Coronary artery (tissue), 2 donors: ENCODE measurements at places on chromosomes 1 and 21.

DNA sequence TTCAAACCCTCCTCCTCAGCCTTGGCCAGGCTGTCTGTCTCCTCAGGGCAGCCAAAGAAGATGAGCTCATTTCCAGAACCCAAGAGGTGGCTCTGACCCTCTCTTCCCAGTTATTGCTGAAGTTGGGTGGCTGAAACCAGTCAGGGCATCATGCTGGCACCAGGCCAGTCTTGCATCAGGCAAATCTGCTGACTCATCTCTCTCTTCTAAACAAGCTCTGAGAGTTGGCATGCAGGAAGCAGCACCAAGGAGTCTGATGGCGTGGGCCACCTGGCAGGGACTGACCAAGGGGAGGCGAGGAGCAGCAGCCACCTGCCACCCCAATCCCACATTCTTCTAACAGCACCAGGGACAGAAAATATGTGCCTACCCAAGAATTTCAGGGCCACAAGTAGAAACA, 104.8 kb upstream of the ATP1A1 start:
- DNase-seq: no peak

- DNase-seq: no peak
These were observed 163.2 kb upstream of the CSF3R start for GRCh38 chr1:36645867-36646266.

DNA sequence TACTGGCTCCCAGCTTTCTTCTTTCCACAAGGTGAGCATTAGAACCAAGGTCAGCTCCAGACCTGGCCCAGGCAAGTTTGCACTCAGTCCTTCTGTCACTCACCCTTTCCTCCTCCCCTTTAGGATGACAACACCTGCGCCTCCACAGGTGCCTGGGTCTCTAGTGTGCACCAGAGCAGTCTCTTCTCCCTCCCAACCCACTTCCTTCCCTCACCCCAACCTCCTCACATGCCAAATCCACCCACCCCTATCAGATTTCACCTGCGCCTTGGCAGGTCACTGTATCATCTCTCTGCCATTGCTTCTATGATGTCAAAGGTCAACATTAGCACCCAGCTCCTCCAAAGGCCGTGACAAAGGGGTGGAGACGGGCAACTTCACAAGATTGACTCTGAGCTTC, 38.0 kb downstream of the LBR start:
- no peak for DNase-seq

- DNase-seq: no peak
These were observed 161.3 kb downstream of the TGFBR3 start for GRCh38 chr1:91724644-91725043.

GRCh38 chr1:69295265-69295664, 272.5 kb upstream of the LRRC7 start:
- DNase-seq: no peak

DNA sequence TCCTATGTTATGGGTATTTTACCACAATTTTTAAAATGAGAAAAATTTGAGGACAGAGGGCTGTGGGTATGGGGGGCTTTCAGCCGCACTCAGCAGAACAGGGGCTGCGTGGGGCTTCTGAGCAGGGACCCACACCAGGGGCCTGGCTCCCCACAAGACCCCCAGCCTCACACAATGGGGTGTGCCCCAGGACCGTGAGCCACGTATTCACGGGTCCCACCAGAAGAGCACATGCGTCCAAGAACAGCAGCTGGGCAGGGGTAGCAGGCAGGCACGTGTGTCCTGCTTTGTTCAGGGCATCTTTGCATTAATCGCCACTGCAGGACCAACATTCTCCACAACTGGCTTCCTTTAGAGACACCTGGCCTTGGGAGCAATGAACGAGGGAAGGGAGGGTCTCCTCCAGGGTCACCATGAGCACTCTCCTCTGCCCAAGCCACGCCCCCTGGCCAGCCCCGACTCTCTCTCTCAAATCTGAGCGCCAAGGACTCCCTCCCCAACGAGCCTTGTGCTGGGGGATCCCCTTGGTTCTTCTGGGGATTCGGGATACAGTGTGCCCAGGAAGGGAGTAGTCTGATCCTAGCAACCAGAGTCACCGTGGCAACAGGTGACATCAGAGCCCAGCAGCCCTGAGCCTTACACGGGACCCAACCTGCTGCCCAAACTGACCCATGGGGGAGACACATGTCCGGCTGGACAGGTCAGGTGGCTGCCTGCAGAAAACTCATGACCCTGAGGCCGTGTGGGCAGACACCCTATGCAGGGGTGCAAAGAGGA, 7.4 kb upstream of the ARF1 start:
- no peak for DNase-seq

GRCh38 chr1:93845538-93846205, 33.3 kb downstream of the DNTTIP2 start:
- no peak for DNase-seq

GRCh38 chr1:200628223-200628881, 7.8 kb upstream of the KIF14 start:
- DNase-seq: no peak

DNA sequence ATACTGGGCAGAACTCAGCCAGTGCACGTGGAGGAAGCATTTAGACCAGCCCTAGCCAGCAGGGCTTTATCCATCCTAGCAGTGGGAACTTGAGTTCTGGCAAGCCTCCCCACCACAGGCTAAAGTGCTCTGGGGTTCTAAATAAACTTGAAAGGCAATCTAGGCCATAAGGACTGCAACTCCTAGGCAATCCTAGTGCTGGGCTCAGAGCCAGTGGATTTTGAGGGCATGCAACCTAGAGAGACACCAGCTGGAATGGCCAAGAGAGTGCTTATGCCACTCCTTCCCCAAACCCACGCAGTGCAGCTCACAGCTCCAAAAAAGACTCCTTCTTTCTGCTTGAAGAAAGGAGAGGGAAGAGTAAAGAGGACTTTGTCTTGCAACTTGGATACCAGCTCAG, 70.5 kb upstream of the APOBEC4 start:
- no peak for DNase-seq

DNA sequence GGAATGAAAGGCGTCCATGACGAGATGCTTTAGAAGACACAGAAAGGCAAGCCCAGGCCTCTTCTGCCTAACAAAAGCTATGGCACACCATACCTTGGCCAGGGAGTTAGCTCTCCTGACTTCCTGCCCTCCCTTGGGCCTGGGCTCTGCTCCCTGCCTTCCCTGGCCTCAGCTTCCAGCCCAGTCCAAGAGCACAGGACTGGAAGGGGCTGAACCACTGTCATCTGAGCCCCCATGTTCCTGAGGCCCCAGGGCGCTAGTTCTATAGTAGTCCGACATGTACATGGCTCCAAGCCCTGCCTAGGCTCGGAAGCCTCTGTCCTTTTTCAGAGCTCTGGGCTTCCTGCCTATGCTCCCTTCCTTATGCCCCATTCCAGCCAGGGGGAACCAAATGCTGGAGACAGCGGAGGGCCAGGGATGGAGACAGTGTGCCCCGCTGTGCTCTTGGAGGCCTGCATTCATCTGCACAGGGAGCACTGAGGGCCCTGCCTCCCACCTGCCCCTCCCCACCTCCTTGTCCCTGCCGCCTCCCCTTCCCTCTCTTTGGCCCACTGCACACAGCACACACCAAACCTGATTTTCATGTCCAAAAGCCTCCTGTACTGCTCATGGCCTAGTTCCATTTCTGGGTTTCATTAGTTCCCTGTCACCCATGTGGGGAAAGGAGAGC, 240.1 kb downstream of the RHOU start:
- DNase-seq: peak; percentile 65

GRCh38 chr1:58727364-58727763, 27.5 kb upstream of the MYSM1 start:
- no peak for DNase-seq

DNA sequence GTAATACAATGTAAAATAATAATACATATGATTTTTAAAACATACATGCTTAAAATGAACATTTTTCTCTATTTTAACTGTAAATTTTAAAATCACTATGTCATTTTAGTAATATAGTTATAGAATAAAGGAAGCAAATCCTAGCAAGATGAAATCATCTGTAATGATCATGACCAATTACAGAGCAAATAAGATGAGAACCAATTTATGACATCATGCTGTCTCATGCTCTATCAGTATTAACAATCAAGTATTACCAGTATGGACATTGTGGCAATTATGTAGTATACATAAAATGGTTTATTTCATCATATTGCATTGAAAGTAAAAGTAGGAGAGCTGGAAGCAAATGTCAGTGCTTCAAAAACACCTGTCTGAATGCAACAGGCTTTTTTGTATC, 255.0 kb downstream of the VAV3 start:
- no peak for DNase-seq

DNA sequence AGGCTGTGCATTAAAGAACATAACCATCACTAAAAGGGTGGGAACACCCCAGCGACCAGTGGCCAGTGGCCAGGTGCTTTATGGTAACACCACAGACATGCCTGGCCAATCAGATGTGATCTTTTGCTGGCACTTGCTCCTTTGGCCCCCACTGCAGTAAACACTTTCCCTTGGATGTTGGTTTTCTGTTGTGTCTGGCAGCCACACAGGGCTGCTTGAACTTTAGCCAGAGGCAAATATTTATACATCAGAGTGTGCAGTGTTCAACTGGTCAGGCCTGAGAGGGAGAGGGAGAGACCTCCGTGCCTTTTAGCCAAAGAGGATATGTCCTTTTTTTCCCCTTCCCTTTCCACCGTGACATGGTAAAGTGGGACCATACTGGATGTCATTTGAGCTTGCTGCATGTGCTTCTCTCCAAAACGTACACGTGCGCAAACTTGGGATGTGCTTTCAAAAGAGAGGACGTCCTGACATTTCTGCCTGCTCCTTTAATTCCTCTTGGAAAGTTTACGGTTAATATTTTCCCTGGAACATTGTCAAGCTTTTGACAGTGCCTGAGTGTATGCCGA, 101.2 kb downstream of the NFIA start:
- DNase-seq: peak; percentile 78

- peak; percentile 82 for DNase-seq
These were observed at the start of gene ECE1 for GRCh38 chr1:21289700-21290545. TSS of gene ECE1 (minus strand) at chr1:21290463. CDS start at chr1:21290414, 49 bp downstream.

- DNase-seq: no peak
These were observed 398.2 kb downstream of the NCAM2 start for GRCh38 chr21:21396424-21396823.

DNA sequence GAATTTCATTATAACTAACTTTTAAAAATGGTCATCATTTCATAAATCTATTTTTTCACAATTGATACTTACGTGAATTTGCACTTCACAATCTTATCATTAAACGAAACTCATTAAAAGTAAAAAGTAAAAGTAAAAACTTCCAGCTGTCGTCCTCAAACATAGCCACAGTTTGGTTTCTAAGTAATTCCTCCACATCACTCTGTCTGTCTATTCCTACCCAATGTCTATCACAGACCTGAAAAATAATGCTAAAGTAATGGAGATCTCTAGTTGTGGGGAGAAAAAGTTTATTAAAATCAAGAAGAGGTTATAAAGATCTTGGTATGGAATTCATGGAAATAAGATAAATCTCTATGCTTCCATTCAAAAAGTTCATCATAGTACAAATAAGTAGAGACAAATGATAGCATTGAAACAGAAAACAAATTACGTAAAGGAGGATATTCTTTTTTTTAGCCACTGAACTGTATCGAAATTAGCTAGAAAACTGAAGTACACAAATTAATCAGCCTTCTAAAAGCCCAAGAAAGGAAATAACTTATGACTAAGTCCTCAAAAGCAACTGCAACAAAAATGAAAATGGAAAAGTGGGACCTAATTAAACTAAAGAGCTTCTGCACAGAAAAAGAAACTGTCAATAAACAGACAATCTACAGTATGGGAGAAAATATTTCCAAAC, 148.6 kb downstream of the TIAM1 start:
- DNase-seq: no peak

DNA sequence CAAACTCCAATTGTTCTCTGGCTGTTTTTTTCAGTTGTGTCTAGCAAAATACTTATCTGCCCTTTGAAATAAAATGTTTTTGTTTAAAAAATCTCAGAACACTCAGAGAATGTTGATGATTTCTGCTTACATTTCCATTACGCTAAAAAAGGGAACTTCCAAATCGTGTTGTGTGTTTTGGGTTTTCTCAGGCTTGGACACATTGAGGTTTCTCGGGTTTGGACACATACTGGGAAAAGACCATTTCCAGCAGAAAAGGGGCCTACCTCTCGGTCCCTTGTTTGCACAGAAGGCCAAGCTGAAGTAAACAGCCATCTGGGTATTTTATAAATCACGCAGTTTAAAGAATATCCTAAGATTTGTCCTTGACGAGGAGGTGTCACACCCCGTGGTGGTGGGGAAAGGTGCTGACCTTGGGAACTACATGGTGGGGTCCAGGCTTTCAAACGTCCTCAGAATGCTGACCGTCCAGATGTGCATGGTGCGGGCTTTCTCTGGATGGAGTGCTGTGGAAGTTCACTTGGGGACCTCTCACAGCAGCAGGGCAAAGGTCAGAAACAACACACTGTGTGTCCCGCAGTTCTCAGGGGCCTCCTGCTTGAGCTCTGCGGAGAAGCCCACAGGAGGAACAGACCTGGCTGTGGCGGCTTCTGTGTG, 67.8 kb downstream of the SLC37A1 start:
- peak; percentile 26 for DNase-seq

- no peak for DNase-seq
These were observed 17.2 kb downstream of the DPYD start for GRCh38 chr1:97903626-97904025.

DNA sequence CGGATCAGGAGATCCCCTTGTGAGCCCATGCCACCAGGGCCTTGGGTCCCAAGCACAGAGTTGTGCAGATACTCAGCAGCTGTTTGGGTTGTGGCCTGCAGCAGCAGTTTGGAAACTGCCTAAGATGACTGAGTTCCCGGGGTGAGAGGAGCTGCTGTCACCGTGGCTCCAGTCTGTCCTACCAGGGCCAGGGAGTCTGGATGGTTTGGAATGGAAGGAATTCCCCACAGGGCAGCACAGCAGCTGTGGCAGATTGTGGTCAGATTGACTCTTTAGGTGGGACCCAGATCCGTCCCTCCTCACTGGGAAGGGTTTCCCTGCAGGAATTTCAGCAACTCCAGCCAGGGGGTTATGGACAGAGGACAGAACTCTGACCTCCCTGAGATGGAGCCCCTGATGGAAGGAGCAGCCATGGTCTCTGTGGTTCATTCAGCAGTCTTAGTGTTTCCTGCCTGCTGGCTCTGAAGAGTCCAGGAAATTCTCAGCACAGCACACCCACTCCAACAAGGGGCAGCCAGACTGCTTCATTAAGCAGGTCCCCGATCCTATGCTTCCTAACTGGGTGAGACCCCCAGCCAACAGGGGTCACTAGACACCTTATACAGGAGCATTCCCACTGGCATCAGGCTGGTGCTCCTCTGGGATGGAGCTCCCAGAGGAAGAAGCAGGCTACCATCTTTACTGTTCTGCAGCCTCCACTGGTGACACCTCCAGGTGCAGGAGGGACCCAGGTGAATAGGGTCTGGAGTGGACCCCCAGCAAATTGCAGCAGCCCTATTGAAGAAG, 51.5 kb upstream of the TNFSF4 start:
- DNase-seq: no peak
